CD4-positive, alpha-beta T cell (primary cell): ENCODE measurements at places on chromosomes 11 and 22.
A peak's percentile ranks its signal among the peaks of the same experiment; 100 is the strongest.

- DNase-seq, result no peak
Measured at GRCh38 chr22:24953384-24954113, 1.0 kb downstream of the KIAA1671 start.

GRCh38 chr11:70944141-70944540 lies 308.2 kb downstream of the SHANK2 start:
- DNase-seq, result no peak

DNA sequence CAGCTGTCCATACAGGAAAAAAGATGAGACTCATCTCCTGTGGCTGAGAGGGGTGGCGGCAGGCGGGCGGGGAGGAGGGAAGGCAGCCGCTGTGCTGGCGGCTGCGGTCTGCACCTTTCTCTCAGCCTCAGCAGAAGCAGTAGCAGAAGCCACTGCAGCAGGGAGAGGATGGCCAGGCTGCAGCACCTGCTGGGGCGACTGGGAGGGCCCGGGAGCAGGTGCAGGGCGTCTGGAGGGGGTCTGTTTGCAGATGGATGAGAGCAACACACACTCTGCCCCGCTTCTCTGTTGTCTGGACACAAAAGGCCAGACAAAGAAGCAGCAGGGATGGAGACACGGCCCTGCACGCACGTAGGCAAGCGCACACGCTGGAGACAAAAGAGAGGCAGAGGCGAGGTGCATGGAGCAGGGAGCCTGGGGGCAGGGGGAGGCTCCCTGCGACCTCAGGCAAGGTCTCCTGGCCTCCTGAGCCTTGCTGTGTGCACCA lies 9.3 kb upstream of the MIAT start:
- peak; percentile 24 for DNase-seq

GRCh38 chr11:19982774-19983495 lies 177.3 kb downstream of the DBX1 start:
- no peak for DNase-seq

DNA sequence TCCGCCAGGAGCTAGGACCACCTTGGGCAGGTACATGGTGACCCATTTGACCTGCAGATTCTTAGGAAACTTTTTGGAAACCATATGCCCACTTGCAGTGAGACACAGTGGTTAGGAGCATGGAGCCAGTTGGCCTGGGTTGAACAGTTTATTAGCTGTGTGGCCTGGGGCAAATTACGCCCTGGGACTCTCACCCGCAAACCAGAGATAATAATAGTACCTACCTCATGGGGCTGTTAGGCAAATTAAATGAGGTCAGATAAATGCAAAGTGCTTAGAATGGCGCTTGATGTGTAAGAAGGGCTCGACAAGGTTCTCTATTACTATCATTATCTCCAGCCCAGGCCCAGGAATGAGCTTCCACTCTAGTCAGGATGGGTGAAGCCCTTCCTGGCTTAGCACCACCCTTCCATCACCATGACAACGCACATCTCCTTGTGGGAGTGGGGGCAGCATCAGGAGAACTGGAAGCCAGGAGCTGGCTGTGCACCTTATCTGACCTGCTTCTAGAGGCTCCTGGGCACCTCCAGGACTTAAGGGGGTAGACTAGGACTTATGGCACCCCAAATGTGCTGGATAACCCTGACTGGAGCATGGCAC lies 5.1 kb downstream of the SYT12 start:
- DNase-seq, result no peak

DNA sequence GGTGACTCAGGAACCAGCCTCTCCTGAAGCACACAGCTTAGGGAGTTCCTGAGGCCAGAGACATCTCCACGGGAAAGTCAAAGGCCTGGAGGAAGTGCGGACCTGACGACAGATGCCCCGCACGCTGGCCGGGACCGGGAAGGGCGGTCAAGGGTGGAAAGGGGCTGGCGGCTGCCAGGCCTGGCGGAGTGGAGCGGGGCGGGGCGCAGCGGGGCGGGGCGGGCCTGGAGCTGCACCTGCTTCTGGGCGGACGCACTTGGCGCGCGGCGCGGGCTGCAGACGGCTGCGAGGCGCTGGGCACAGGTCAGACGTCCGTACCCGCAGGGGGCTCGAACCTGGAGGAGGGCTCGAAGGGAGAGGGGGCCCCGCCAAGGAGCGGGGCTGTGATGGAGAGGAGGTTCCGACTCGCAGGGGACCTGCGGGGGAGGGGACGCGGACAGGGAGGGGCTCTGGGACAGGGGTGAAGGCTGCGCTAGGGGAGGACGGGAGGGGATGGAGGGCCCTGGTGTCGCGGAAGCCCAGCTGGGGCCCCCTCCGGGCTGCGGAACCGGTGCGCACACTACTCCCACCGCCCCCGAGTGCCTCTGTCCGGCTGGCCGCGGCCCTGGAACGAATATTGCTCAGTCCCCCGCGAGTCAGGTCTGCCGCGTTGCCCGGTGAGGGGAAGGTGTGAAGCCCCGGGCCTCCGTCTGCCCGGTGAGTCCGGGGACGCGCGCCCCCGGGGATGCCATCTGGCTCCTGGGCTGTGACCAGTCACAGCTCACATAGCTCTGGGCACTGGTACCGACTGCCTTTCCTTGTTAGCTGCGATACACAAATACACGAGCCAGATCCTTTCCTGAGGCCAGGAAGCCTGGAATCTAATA lies at the start of gene TMEM45B:
Gene TMEM45B (plus strand): TSS at position 253 of the 866 bp plus-strand sequence. CDS start 36,635 bp downstream, outside the sequence.
- DNase-seq, result peak; percentile 18

DNA sequence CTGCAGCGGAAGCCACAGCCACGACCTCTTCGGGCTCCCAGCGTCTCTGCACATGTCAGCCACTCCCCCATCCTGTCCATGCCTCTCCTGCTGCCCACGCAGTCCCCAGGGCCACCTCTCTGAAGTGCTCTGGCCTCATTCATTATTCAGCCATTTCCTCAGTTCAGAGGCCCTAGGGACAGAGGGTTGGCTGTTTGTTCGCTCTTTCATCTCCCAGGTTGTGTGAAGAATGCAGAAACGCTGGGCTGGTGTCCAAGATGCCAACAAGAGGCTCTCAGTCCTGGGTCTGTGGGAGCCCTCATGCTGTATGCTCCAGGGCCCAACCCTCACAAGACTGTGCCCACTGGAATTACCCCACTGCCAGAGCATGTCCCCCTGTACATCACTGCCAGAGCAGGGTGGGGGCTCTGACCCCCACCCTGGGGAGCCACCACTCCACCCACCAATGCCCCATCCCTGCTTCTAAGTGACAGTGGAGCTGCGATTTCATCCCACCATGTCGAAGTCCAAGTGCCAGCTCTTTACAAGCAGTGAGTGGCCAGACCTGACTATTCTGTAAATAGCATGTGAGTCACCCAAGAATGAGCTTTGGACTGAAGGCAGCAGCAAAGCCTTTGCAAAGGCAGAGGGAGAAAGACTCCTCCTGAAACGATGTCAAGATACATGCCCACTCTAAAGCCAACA lies 209.6 kb downstream of the BUD13 start:
- no peak for DNase-seq

- DNase-seq, result no peak
Measured at GRCh38 chr22:47188261-47189055, 426.0 kb downstream of the TBC1D22A start.

DNA sequence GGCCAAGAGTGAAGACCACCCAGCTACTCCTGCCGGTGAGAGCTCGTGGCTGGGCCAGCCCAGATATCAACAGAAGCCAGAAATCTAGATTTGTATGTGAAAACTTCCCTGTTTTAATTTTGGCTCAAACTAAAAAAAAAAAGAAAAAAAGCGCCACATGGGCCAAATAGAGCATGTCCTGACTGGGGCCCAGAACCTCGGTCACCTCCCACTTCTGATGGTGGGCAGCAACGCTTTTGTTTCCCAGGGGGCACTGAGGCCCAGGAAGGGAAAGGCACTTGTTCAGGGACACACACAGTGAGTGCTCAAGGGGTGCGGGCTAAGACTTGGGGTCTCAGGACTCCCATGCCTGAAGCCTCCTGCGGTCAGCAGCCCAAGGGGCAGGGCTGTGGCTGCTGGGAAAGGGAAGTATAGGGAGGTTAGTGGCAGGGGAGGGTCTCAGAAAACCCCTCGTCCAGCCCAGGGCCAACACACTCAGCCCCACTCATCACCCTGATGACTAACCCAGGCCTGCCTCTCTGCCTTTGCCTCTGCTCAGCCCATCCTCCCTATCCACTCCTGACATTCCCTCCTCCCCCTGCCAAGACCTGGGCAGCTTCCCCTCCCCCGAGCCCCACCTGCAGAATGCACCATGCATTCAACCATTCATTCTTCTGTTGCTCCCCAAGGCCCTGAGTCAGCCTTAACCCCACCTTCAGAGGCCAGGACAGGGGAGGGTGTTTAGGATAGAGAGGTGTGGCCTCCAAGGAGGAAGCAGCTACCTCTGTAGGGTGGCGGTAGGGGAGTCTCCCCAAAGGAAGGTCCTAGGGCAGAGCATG lies 30.0 kb upstream of the TCF20 start:
- DNase-seq, result no peak

DNA sequence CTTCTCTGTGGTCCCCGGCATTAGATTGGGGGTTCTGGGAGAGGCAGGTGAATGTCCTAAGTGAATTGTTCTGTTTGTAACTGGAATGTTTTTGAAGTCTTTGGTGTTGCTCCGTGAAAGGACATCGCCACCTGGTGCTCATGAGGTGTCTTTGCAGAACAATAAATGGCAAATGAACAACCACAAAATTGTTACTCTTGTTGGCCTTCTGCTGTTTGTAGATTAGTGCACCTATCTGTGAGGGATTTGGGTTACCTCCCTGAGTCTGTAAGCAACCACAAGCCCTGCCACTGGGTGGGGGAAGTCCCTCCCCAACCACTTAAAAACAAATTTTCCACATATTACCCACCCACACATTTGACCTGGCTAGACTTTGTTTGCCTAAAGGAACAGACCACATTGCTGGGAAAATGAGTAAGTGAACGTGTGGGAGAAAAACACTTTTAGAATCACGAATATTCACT lies 4.7 kb downstream of the MPEG1 start:
- peak; percentile 59 for DNase-seq

DNA sequence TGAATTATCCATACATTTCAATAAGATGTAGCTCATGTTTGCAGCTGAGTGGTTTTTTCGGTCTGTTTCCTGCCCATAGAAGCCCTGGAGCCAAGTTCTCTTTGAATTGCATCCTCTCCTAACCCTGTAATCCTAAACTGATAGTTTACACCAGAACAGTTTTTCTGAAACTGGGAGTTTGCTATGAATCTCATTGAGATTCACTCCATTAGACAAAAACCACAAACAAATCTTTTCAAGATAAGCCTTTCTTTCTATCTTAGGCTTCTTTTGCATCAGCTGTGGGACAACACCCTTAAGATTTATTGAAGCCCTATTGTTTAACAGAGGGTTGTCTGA lies 324.8 kb downstream of the DYNC2H1 start:
- DNase-seq, result no peak

GRCh38 chr11:116874251-116874650 lies 36.8 kb upstream of the APOA1 start:
- DNase-seq, result no peak

DNA sequence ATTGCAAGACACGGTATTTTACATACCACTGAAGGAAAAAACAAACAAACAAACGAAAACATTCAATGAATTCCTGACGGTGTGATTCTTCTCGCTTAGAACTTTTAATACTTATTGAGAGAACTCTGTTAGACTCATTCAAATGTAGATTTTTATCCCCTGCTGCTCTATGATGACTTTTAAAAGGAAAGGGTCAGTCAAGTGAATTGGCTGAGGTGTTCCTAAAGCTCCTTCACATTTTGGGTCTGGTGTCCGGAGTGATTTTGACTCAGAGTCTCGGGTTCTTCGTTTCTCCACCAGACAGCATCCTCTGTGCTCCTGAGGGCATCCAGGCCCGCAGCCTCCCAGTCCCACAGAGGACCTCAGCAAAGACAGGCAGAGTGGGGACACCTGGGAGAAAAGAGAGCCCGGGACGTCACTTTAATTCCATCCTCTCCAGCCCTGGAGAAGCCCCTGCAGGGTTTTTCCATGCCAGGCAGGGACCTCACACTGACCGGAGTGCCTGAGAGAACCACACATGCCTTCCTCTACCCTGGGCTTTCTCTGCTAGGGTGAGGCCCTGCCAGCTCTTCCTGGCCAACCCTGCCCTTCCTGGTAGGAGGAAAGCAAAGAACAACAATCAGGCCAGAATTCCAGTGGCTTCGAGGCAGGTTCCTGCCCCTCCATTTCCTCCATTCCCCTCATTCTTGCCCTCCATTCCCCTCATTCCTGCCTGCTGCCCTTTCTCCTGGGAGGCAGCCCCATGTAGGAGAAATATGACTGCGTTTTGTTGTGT lies 1.4 kb upstream of the CSF2RB start:
- DNase-seq, result no peak

GRCh38 chr22:29626497-29627195 lies 23.2 kb downstream of the NF2 start:
- no peak for DNase-seq

GRCh38 chr11:128902515-128903066 lies 11.4 kb downstream of the KCNJ5 start:
- no peak for DNase-seq

DNA sequence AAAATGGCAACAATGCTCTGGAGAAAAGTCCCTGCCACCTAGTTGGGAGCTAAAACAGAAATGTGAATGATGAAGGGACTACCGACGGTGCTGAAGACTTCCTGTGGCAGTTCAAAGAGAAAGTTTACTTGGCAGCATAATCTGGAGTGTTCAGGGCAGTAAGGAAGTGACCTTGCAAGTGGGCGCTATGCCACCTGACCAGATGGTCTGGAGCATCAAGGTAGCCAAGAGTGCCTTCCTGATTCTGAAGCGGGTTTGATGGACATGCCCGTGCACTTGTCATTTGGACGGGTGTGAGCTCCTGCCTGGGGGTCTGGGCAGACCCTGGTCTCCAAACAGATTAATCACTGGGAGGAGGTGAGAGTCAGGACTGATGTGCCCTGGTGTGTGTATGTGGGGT lies 1.8 kb upstream of the SNX19 start:
- no peak for DNase-seq

GRCh38 chr11:72441752-72442207 lies 7.4 kb upstream of the CLPB start:
- DNase-seq, result no peak

GRCh38 chr11:16002942-16003341 lies 353.4 kb downstream of the SOX6 start:
- DNase-seq, result no peak

DNA sequence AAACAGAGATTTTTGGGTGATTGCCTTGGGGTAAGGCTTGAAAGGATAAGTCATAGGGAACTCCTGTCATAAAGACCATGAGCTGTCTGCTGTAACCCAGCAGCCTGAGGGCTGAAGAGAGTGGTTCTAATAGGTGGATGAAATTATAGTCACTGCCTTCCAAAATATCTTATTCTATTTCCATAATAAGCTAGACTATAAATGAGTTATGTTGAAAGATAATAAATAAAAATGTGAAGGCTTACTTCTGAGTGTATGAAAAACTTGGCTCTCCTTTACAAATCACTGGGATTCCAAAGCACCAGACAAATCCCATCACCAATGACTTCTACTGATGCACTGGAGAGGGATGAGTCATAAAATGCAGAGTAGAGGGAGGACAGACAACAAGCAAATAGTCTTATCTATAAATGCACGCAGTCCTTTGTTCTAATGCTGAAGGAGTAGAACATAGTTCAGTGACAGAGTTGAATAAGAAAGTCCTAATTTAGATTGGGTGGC lies 775.0 kb upstream of the LRRC4C start:
- no peak for DNase-seq

- DNase-seq, result no peak
Measured at GRCh38 chr11:127247261-127247851, 246.8 kb upstream of the KIRREL3 start.

GRCh38 chr22:48496226-48496845 lies 1331.3 kb downstream of the BRD1 start:
- no peak for DNase-seq

- DNase-seq, result no peak
Measured at GRCh38 chr11:33721426-33721825, 14.8 kb downstream of the CD59 start.
